Camera-type eye (tissue), 1 donor: ENCODE measurements at places on chromosomes 6 and 20. TPM values are rescaled to one million over a fixed set of nuclear protein-coding genes. Genes with fewer than 3 reads are reported as not detected.

The NOTCH4 gene
- total RNA-seq: 13.6 TPM

The PGK2 gene
- not detected for total RNA-seq

The ADGRB3 gene
- total RNA-seq: 45.9 TPM

The MYCT1 gene
- 21.2 TPM for total RNA-seq

The TMEM74B gene
- 7.1 TPM for total RNA-seq

The TSBP1 gene
- not detected for total RNA-seq

The GGTLC1 gene
- not detected for total RNA-seq

The C6orf15 gene
- not detected for total RNA-seq
